ENCODE measurements at places on chromosomes 11 and 22.
A peak's percentile ranks its signal among the peaks of the same experiment; 100 is the strongest.

- DNase-seq = no peak
These were observed 3.6 kb upstream of the MAPK8IP1 start for GRCh38 chr11:45881708-45882368.

DNA sequence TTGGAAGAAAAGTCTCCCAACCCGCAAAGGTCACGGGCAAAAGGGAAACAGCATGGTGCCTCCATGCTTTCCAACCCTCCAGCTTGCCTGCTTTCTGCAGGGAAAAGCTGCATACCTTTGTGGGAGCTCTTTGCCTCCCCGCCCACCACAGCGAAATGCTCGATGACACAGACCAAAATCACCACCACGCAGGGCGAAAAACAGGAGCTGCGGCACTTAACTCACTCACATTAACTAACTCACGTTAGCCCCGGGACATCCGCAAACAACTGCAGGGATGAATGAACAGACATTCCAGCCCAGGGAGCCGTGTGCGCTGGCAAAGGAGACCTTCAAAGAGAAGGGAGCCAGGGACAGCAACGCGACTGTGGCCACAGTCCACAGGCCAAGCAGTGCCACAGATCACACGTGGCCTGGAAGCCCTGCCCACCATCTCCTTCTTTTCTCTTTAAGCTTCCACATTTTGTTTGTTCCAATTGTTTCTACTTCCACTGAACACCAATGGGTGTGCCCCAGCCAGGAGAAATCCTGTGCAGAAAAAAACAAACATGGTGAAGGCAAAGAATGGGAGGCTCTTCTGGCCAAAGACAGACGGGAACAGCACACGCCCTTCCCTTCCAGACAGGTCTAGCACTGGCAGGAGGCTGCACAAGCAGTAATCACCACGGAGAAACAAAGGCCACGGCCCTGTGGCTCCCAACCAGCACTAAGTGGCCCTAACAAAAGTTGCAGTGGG lies 39.3 kb downstream of the DUSP8 start:
- DNase-seq = no peak

DNA sequence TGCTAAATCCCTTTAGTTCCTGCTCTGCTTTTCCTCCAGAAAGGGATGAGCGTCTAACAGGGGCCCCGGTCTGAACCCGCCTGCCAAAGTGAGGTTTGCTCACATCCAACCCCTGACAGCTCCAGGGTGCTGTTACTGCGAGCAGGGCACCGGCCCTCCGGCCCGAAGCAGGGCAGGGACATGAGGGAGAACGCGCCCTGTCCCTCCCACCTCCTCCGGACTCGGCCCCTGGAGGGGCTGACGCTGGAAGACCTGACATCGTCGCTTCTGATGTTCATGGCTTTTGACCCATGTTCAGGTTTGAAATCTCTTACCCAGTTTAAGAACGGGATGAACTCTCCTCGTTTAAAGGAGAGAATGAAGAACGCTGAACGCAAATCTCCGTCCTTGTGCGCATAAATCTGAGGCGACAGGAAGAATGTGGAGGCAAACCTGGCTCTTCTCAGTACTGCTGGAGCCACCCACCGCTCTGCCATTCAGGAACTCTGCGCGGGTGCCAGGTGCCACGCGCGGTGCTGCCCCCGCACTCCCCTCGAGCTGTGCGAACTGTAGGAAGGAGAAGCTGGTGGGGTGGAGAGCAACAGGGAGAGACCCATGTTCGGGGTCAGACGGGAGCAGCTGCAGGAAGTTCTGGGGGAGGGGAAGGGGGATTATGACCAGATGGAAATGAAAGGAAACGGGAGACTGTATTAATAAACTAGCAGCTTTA lies 826 bp upstream of the EEF1G start:
- DNase-seq = peak; percentile 44

DNA sequence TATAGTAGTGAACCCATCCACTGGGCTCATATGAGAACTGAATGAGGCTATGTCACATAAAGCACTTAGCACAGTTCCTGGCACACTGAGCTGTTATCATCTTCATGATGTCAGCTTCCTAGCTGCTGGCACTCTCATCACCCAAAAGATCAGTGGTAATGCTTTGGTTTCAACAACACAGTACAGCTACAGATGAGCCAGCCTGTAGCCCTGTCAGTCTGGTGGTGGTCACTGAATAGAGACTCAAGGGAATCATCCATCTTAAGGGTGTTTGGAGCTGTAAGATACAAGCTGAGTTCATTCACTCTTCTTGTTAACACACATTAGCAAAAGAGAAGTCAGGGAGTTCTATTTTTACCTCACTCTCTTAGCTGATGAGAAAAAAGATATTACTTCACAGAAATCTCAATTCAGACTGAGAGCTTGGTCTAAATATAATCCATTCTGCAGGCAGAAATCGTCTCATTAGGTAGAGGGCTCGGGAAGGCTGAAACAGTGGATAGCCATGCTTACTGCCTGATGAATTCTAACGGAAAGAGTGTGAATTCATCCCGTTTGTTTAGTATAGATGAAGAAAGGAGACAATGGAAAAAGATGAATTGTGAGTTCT lies 6.3 kb upstream of the SLC1A2 start:
- DNase-seq = no peak

DNA sequence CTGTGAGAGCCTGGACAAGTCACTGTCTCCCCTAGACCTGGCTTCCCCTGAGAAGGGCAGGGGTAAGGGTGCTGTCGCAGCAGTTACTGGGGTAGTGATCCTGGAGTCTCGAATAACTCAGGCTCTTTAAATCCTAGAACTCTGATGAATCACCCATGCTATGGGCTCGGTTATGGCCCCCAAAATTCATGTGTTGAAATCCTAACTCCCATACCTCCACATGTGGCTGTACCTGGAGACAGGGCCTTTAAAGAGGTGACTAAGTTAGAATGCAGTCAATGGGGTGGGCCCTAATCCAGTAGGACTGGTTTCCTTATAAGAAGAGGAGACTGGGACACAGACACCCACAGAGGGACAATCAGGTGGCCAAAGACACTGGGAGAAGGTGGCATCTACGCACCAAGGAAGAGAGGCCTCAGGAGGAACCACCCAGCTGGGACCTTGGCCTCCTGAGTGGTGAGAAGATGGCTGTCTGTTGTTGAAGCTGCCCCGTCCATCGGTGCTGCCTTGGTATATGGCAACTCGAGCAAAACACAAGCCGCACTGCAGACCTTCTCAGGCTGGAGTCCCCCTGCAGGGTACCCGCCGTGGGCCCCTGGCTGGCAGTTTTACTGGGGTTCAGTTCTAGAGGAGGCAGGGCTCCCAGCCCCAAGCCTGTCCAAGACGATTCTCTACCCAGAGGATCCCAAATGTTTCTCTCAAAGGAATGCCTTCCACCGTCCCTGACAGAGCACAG lies 48.8 kb upstream of the SHISAL1 start:
- no peak for DNase-seq

- DNase-seq = no peak
These were observed 9.6 kb upstream of the RANBP1 start for GRCh38 chr22:20106205-20106848.

GRCh38 chr11:78347956-78348355 lies 69.7 kb downstream of the GAB2 start:
- no peak for DNase-seq

- DNase-seq = no peak
These were observed 8.2 kb upstream of the KLHL35 start for GRCh38 chr11:75440960-75441803.

DNA sequence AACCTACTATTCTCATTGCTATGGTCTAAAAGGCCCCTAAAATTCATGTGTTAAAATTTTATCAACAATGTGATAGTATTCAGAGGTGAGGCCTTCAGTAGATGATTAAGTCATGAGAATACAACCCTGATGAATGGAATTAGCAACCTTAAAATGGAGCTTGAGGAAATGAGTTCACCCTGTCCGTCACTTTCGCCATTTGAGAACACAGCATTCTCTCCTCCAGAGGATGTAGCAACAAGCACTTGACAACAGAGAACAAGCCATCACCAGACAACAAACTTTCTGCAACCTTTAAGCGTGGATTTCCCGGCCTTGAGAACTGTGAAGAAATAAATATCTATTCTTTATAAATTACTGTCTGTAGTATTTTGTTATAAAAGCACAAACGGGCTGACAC lies 197.0 kb downstream of the SBF2 start:
- no peak for DNase-seq

GRCh38 chr11:65672180-65672860 lies 9.6 kb upstream of the RELA start:
- no peak for DNase-seq

DNA sequence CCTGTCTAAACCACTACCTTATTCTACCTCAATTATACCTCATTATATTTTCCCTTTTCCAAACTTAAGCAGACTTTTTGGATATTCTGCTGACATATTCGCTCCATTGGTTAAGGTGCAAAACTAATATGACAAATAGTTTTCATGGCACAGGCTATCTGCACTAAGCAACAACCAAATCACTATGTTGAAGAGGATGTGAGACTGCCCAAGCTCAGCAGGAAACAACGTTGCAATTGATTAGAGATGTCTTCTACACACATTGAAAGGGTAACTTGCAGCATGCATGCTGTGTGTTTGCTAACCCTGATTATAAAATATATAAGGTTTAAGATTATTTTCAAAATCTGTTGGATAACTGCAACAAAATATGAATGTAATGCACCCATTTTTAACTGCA lies 61.6 kb downstream of the STK33 start:
- no peak for DNase-seq

DNA sequence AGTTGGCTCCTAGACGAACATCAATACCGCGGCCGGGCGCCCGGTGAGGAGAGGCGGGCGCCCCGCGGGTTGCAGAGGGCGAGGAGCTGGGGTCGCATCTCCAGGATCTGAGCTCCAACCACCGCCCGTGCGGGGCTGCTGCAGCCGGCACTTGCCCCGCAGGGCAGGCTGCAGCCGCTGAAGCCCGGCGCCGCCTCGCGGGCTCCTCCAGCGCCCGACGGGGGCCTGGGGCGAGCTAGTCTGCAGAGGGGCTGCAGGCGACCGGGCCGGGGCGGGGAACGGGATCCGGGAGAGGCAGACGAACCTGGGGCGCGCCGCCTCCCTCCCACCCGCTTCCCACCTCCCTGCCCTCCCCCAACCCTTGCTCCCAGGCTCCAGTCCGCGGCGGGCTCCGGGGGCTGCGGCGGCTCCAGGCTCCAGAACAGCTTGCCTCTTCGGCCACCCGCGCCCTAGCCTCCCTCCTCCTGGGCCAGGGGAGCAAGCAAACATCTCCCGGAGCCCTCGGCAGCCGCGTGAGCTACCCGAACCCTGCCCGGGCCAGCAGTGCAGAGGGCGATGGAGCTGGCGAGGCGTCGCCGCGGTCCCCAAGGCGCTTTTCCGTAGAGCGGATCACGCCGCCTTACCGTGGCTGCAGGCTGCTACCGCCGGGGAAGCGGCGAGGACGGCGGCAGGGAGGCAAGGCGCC lies 802 bp downstream of the TENM4 start:
- DNase-seq = peak; percentile 62

GRCh38 chr22:28269277-28269676 lies 350.2 kb upstream of the PITPNB start:
- DNase-seq = no peak

DNA sequence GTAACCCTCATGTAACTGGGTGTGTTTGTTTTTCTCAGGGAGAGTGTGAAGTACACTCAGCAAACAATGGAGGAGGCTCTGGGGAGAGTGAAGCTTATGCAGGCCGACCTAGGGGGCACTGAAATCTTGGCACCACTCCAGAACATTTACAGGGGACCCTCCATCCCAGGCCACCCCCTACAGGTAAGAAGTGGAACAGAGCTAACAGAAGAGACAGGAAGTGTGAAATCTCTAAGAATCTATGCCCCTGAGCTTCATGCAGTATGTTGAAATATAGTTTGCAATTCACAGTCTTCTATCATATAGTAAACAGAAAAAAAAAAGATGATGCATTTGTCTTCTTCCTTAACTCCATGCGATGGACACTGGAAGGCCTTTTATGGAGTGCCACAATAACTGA lies 8.4 kb downstream of the VWA5A start:
- DNase-seq = peak; percentile 11

DNA sequence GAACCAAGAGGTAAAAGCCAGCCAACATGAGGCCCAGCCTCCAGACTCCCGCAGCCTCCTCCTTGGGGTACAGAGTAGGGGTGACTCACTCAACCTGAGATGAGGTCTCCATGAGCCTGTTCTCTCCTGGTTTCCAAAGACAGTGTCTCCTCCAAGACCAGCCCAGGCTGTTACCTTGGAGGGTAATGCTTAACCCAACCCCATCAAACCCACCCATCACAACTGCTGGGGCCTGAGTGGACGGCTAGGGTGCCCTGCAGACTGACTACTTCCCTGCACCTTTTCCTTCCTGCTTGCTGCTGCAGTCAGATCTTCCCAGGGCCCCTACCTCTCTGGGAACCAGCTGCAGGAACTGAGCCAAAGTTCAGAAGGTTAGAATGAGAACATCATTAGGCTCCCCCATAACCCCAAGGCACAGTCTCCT lies 5.1 kb upstream of the NOL12 start:
- DNase-seq = no peak

GRCh38 chr11:88050247-88050646 lies 125.0 kb downstream of the RAB38 start:
- DNase-seq = no peak

- DNase-seq = no peak
These were observed 72.5 kb upstream of the ZBED5 start for GRCh38 chr11:10930224-10930971.

GRCh38 chr11:106152013-106152412 lies 74.6 kb downstream of the AASDHPPT start:
- DNase-seq = no peak

GRCh38 chr11:12664385-12664784 lies 9.8 kb upstream of the TEAD1 start:
- DNase-seq = no peak

DNA sequence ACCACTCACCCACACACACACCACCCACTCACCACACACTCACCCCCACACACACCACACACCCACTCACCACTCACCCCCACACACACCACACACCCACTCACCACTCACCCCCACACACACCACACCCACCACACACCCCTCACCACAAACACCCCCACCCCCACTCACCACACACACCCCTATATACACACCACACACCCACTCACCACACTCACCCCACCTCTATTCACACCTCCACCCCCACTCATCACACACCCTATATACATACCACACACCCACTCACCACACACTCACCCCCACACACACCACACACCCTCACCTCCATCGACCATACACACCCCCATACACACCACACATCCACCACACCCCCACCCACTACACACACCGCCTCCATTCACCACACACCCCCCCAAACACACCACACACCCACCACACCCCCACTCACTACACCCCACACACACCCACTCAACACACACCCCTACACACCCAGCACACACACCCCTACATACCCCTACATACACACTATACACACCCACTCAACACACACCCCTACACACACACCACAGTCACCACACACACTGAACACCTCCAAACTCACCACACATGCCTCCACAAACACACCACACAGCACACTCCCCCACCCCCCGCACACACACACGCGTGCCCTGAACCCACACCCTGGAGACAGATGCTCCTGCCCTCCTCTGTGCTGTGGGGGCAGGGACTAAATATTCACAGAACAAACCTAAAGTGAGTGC lies 19.0 kb upstream of the TTLL12 start:
- no peak for DNase-seq

GRCh38 chr11:70539360-70540095 lies 141.2 kb downstream of the CTTN start:
- DNase-seq = no peak

GRCh38 chr11:113563766-113564526 lies 88.7 kb upstream of the DRD2 start:
- no peak for DNase-seq

- DNase-seq = no peak
These were observed 78.5 kb downstream of the BCR start for GRCh38 chr22:23258826-23259170.

GRCh38 chr11:89182773-89183518 lies 5.3 kb downstream of the TYR start:
- no peak for DNase-seq

- DNase-seq = no peak
These were observed 25.2 kb downstream of the RELT start for GRCh38 chr11:73401217-73401923.
